ENCODE measurements at places on chromosomes 4 and X. TPM values are rescaled to one million over a fixed set of nuclear protein-coding genes. Genes with fewer than 3 reads are reported as not detected.

ZBTB33 gene
- total RNA-seq, result 10.8 TPM

CXCL1 gene
- total RNA-seq, result 0.27 TPM

FGG gene
- not detected for total RNA-seq

GRPR gene
- total RNA-seq, result 0.27 TPM

CENPVL3 gene
- total RNA-seq, result 3.2 TPM

IL1RAPL1 gene
- total RNA-seq, result under 0.01 TPM

ANXA3 gene
- 4.6 TPM for total RNA-seq

MAML3 gene
- total RNA-seq, result 27.2 TPM

EFHC2 gene
- 7.3 TPM for total RNA-seq

OTC gene
- total RNA-seq, result not detected

Measured in hematopoietic multipotent progenitor cell (in vitro differentiated cells).